Activated T-cell treated with anti-CD3 and anti-CD28 coated beads for 48 hours (primary cell): ENCODE measurements at places on chromosomes 2 and 18.

GRCh38 chr2:54975598-54976492, 74.4 kb downstream of the RTN4 start:
- no peak for DNase-seq

- DNase-seq = no peak
Observed at GRCh38 chr2:147502711-147503290, 342.0 kb upstream of the ACVR2A start.

DNA sequence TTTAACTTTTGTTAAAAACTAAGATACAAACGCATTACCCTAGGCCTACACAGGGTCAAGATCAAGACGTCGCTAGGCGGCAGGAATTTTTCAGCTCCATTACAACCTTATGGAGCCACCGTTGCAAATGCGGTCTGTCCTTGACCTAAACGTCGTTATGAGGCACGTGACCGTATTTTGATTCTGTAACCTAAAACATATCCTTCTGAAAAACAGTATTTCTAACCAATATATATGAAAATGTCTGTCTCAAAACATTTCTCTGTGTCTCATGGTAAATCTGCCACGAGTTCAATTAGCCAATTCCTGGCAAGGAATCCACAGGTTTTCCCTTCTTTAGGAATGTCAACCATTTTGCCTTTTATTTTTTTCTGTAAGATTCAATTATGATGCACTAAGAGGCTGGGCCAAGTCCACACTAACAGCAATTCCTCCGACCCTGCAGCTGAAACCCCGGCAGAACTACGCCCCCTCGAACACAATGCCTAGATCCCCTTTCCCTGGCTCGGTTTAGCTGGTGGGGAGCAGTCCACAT, 1.7 kb downstream of the RTN4 start:
- no peak for DNase-seq

DNA sequence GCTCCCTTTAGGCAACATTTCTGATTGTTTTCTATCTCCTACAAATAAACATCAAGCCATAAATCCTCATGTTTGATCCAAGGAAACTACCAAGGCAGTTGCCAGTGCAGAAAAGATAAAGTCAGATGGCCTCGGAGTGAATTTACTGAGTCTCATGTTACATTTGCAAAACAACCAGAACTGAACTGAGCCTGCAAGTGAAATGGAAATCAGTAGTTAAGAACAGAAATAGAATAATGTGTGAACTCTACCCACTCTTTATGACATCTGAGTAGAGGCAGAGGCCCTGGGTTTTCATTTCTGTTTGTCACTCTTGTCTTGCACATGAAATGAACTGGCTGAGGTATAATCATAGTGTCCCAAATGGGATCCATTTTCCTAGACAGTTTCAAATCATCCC, 20.4 kb upstream of the DAPL1 start:
- DNase-seq = no peak

- no peak for DNase-seq
Observed at GRCh38 chr2:216830346-216830745, 29.5 kb downstream of the TNP1 start.

- DNase-seq = no peak
Observed at GRCh38 chr2:161223139-161223732, 63.0 kb downstream of the TANK start.

DNA sequence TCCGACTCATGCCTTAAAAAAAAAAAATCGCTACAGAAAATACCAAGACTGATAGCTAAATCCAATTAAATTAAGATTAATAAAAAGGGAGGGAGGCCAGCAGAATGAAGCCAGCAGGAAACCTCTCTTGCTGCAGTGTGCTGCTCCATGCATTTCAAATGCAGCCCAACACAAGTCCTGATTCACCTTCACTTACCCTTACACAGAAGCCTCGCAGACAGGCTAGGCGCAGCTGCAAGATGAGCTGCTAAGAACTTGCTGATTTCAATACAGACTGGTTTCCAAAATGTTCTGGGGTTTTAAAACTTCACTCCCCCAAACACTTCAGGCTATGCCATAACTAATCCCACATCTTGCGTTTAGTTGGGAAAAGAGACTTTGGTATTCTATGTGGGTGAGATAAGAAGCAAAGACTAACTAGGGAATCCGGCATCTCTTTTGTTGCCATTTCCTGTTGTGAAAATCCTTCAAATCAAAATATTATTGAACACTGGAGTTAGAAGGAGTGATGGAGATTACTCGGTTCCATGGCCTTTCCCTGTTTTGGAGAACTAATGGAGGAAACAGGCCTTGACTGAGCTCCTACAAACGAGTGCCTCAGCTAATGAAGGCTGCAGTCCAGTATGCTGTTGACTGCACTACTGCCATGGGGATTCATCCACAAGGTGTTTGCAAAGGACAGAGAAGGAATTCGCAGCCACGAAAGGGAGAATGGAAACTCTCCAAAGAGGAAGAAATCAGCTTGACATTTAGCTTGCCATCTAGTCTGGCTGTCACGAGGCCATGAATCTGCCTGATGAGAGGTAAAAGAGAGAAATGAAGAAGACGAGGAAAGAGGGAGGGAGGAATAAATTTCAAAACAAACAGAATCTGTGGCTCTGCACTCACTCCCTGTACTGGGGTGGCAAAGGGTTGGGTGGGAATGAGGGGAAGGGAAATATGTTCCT, 67.3 kb downstream of the CLHC1 start:
- DNase-seq = no peak

GRCh38 chr2:177340158-177340557, 52.4 kb upstream of the AGPS start:
- DNase-seq = no peak

GRCh38 chr2:175187378-175187777, 5.9 kb upstream of the ATP5MC3 start:
- DNase-seq = no peak

DNA sequence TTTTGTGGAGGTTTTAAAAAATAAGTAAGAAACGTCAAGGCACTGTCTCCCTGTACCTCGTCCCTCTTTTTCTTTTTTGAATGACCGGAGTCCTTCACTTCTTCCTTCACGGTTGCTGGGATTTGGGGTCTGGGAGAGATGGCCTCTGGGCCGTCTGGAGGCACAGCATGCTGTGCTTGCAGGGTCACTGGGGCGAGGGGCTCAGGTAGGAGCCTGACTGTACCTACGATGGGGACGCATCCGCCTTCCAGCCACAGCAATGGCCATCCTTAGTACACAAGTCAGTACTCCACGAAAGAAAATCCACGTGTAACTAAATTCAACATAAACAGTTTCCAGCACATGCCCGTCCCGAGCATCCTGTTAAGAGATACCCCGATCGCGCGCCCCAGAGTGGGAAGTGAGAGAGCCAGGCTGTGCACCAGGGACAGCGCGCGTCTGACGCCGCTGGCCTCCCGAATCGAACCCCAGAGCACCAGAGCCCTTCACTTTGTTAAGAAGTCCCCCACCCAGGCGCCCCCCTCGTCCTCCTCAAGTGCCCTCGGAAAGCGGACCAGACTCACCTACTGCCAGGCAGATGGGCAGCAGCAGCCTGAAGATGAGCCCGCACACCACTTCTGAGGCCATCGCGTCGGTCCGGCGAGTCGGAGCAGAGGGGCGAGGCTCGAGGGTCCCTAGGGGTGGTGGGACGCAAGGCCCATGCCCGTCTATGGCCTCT, 1.2 kb downstream of the PIEZO2 start:
- DNase-seq = no peak

- DNase-seq = peak; percentile 56
Observed at GRCh38 chr2:12456293-12457106, 260.2 kb upstream of the TRIB2 start.

DNA sequence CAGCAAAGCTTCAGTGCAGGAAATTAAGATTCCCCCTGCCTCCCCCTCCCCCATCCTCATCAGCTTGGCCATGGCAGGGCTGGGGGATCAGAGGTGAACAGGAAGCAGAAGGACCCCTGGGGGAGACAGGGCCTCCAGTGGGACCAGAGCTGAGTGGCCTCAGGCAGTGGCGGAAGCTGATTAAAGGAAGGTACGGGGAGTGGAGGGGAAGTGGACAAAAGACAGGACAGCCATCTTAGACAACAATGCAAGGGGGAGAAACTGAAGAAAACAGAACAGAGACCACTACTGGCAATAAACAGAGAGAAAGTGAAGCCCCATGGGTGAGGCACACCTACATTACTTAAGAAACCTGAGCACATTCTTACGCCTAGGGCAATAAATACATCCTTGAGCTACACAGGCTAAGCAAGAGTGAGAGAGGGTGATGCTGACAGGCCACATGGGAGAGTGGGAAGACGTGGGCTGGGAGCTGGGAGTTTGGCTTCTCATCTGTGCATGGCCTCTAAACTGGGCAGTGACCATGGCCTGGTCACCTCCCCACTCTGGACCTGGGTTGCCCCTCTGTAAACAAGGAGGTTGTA, 59.6 kb downstream of the BCL11A start:
- DNase-seq = no peak

GRCh38 chr2:233499928-233500327, 66.7 kb downstream of the USP40 start:
- no peak for DNase-seq

DNA sequence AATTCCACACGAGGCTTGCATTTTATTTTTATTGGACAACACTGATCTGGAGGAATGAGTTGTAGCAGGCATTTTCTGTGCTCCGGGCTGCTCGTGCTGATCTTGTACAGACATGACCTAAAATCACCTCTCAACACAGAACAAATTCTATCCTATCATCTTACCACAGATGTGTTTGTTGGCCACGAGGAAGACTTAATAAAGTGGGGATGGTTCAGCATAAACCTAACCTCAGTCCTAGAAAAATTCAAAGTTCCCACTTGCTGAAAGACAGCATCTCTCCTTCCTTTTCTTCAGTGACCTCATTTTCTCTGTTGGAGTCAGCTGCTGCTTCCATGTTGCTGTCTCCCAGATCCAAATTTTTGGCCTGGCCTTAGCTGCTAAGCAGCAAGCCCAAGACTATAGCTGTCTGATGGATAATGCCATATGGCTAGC, 45.3 kb downstream of the RBKS start:
- DNase-seq = no peak

GRCh38 chr18:38868757-38869156, 1303.2 kb upstream of the CELF4 start:
- DNase-seq = no peak

DNA sequence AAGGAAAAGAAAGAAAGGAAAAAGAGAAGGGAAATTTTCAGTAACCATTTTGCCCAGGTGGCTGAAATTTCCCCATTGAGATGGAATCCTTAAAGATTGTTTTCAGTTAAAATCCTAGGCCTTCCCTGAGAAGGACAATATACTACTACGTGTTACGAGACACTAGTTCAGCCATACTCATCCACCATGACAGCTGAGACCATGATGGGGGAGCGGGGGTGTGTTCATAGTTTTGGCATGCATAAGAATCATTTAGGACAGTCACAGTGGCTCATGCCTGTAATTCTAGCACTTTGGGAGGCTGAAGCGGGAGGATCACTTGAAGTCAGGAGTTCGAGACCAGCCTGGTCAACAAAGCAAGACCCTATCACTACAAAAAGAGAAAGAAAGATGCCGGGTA, 28.0 kb downstream of the PLA2R1 start:
- DNase-seq = no peak

- DNase-seq = no peak
Observed at GRCh38 chr2:230814616-230815015, 50.1 kb upstream of the ITM2C start.

GRCh38 chr2:187003611-187004010, 154.6 kb upstream of the ZSWIM2 start:
- DNase-seq = no peak

DNA sequence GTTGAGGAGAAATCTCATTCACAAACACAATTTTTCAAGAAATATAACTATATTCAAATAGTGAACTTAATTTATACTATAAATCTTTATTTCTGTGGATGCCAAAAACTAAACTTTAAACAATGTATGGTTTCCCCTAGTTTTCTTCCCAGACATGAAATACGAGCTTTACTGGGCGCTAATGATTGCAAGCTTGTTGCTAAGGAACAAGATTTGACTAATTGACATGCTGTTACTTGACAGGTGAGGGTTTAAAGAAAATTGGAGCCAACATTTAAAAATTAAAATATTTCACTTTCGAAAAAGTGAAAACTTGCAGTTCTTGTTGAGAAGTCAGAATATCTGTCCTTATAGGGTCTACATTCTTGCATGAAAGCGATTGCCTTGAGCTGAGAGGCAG, 381.0 kb downstream of the MEIS1 start:
- no peak for DNase-seq

GRCh38 chr18:32934201-32934600, 161.4 kb upstream of the KLHL14 start:
- DNase-seq = no peak

DNA sequence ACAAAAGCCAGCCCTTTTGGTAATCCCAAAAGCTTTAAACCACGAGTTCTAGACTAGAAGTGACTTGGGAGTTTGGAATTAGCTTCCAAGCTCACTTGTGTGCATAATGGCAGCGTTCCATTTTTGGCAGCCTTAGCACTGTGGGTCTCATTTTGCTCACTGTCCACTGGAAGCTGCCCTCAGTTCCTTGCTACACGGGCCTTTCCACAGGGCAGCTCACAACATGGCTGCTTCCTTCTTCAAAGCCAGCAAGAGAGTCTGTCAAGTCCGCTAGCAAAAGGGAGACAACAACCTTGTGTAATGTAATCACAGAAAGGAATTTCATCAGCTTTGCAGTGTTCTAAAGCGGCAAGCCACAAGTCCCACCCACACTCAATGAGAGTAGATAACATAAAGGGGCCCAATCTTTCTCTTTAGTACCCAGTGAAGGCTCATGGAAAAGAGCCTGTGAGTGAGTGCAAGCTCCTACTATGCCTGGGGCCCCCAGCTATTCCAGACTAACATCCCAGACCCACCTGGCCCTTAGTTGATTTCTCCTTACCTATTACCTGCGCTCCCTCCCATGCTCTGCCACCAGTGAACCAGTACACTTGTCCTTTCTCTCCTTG, 239.7 kb upstream of the FBXO11 start:
- DNase-seq = no peak

GRCh38 chr18:74866577-74866976, 268.9 kb downstream of the ZNF407 start:
- no peak for DNase-seq

DNA sequence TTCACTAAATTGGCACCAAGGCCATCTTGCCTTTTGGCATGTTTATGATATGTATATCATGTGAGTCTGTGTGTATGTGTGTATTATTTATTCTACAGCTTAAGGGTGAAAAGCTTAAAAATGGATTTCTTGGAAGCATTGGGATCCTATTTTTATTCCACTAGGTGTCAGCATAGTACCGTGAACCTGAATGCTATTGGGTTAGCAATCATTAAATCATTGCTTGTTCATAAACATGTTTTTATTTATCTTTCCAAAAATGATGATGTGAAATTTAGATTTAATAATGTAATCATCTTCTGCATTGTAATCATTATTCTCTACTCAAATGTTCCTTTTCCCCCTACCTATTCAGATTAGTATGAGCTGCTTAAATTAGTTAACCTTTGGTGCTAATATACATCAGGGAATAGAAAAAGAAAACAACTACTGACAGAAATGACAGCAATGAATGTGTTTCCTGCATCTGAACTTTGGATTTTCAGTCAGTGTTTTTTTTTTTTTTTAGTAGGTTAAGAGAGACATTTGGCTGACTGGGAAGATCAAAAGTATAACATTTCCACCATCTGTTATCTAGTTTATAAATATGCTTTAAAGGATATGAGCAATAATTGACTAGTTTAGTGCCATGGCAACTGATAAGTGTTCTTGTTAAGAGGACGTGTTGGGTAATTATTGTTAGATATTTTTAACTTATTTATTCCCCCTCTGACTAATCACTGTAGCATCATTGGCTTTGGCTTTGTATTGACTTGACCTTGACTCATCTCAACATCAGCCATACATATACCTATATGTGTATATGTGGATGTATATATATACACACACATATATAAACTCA, 14.1 kb upstream of the ZSWIM2 start:
- DNase-seq = no peak
